Karpas-422 (cell line): ENCODE measurements at places on chromosomes 11 and 22. TPM values are rescaled to one million over a fixed set of nuclear protein-coding genes. Genes with fewer than 3 reads are reported as not detected.

Gene BIK
- 0.71 TPM in 1 of 2 replicates, not detected in the other for total RNA-seq

Gene KCNJ5
- not detected in 2 replicates for total RNA-seq

Gene ANO1
- total RNA-seq, result not detected in 2 replicates

Gene LRRN4CL
- total RNA-seq, result 0.45 and 0.54 TPM in 2 replicates

Gene PLEKHB1
- total RNA-seq, result 3.1 and 6.0 TPM in 2 replicates

Gene HSPB2
- total RNA-seq, result not detected in 2 replicates

Gene SPTBN2
- 18.9 and 72.0 TPM in 2 replicates for total RNA-seq

Gene KCNK4
- total RNA-seq, result not detected in 2 replicates

Gene MAJIN
- not detected in 2 replicates for total RNA-seq

Gene SMDT1
- total RNA-seq, result 12.6 and 35.9 TPM in 2 replicates

Gene CALCB
- 0.30 and 0.54 TPM in 2 replicates for total RNA-seq

Gene C1QTNF4
- total RNA-seq, result 4.9 TPM in 1 of 2 replicates, not detected in the other

Gene C11orf87
- total RNA-seq, result not detected in 2 replicates

Gene HPS4
- total RNA-seq, result 42.1 and 46.1 TPM in 2 replicates

Gene LBHD1
- 18.4 and 28.8 TPM in 2 replicates for total RNA-seq

Gene NEFH
- not detected in 2 replicates for total RNA-seq

Gene APOBEC3H
- total RNA-seq, result not detected in 2 replicates

Gene HBD
- not detected in 2 replicates for total RNA-seq
